ENCODE measurements at places on chromosomes 7 and 10. TPM values are rescaled to one million over a fixed set of nuclear protein-coding genes. Genes with fewer than 3 reads are reported as not detected.

- DNase-seq: no peak
Observed at GRCh38 chr10:126663328-126663727, 7.2 kb downstream of the C10orf90 start.

GRCh38 chr10:76404531-76404930 lies 973.1 kb downstream of the LRMDA start:
- no peak for DNase-seq

- DNase-seq: no peak
Observed at GRCh38 chr7:43880596-43880995, 11.3 kb upstream of the MRPS24 start.

DNA sequence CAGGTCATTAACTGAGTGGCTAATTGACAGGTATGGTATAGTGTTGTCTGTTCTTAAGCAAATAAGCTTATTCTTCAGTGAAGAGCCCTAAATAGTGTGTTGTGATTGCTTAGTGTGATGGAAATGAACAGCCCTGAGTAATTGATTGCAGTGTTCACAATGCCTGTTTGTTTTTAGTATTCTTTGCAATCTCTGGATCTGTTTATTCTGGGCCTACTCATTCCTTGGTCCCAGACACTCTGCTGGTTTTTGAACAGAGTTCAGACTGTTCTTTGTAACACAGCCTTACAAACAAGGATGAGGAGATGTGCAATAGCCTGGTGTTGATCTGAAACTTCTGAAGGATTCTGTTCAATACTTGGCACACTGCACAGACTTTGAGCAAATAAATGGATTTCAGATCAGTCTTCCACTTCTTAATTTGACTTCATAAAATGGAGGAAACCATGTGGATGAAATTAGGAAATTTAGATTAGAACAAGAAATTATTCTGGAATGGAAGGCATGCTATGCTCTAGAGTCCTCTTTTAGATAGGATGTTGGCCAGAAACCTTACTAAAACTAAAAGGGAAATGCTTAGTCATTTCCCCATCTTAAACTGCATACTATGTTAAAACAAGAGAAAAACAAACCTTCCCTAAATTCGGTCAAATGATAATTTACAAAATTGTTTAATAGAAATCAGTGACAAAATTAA lies 444.2 kb upstream of the SEMA3D start:
- no peak for DNase-seq

LHFPL3 gene
- 0.34 TPM for total RNA-seq

DNA sequence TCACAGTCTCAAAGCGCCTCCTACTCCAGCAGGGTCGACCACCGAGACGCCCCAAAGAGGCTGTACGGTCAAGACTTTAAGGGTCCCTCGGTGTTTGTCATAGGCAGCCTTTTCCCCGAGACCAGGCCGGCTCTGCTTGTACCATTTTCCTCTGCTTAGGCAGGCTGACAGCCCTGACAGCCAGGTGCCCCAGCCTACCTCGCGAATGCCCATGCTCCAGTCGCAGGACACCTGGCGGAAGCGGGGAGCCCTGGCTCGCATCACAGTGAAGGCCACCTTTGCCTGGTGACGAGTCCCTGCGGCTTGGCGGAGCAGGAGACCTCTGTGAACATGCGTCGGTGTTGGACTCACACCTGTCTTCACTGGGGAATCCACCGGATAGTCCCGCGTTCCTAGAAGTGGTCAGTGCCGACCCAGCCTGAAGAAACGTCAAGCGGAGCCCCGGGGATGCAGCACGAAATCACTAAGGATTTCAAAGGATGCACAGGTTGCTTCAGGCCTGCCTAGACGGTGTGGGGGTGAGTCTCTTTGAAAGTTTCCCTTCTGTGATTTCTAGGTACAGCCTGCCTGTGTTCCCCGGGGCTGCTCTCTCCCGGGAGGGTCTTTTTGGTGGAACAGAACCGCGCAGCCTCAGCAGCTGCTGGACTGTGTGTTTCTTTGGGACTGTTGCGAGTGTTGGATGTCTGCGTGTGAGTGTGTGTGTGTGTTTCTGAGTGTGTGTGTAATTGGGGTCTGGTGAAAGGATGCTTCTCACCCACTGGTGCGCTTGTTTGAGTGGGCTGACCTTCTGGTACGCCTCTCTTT lies 30.5 kb upstream of the ZNF273 start:
- no peak for DNase-seq

GRCh38 chr7:152341039-152341913 lies 94.5 kb downstream of the KMT2C start:
- DNase-seq: no peak

TAC1 gene
- 1.7 TPM for total RNA-seq

DNA sequence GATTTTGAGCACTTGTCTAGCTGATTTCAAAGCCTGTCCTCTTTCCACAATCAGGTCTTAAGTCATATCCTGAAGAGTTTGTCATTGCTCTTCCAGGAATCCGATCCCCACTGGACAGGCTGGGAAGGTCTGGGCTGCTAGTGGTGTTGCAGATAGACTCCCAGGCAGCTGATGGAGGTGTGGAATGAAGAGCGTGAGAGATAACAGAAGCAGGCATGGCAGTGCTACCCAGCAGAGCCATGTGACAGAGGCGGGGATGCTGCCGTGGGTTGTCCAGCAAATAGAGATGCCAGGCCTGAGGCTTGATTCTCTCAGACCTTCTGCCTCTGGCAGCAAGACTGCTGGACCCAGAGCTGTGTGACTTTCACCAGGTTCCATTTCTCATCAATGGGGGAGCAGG lies 116.5 kb upstream of the EEPD1 start:
- DNase-seq: no peak

TMEM178B gene
- 0.34 TPM for total RNA-seq

DNA sequence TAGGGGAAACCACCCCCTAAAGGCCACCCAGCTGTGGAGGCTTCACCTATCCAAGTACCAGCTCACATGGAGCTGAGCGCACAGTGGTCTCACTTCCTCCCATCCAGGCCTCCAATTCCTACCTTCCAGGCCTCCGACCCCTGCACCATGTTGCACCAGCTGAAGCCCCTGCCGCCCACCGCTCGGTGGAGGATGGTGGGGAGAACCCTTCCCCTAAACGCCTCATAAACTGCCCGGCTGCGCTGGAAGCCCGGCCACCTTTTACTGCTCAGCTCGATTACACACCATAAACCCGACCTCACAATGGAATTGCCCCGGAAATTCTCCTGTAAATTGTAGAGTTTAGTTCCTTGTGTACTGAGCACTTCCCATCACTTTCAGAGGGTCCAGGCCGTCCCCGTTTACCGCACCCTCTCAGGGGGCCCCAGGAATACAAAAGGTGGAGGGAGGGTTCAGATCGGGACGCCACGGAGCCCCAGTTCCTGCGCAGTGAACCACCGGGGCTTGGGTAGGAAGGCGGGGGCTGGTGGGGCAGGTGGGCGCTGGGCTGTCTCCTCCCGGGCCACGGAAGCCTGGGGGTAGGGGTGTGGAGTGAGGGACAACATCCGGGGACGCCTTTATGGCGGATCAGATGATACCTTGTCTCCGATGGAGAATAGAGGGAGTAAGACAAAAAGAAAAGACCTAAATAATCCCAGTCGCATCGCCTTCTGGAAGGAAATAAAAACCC lies 1.4 kb upstream of the HOXA7 start:
- peak; percentile 54 for DNase-seq

FUOM gene
- total RNA-seq: 25.5 TPM

- DNase-seq: no peak
Observed at GRCh38 chr10:18100669-18101068, 39.6 kb upstream of the CACNB2 start.

- DNase-seq: no peak
Observed at GRCh38 chr7:20864221-20864620, 77.5 kb upstream of the SP8 start.

TRPV5 gene
- not detected for total RNA-seq

DNA sequence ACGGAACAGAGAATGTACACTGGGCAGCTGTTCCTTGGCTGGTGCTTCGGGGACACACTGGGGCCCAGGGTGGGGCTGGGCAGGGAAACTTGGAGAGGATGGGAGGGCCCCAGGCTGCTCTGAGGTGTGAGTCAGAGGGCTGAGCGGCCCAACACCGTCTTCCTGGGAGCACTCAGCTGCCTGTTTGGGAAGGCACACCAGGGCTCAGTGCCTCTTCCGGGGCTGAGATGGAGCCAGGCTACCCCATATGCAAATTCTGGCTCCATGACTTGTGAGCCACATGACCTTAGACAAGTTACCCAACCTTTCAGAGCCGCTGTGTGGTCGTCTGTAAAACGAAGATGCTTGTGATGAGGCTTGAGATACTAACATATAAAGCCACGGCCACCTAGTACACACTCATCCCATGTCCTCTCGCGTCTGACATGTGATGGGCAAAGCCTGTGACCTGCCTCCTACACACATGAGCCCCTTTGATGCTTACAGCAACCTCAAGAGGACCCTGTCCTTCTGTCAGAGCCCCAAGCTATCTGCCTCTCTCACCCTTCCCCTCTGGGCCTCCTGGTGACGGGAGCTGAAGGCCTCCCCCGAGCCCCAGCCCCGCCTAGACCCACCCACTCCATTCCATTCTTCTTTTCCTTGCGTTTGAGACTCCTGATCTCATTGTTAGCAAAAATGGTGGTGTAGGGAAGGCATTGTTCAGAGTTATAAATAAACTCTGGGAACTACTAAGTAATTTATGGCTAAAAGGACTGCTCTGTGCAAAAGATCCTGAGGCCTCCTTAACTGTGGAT lies 26.1 kb downstream of the KLRG2 start:
- DNase-seq: no peak

DNA sequence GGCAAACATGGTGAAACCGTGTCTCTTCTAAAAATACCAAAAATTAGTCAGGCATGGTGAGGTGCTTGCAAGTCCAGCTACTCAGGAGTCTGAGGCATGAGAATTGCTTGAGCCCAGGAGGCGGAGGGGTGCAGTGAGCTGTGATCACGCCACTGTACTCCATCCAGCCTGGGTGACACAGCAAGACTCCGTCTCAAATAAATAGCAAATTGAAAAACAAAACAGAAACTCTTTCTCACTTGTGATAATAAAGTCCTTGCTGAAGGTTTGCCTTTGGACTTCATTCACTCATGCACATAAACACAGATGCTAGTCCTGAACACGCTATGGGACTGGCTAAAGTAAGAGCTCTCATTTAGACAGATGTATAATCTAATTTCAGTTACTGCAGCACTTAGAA lies 37.6 kb downstream of the ANK3 start:
- no peak for DNase-seq
